ENCODE measurements at places on chromosomes 11 and 22. TPM values are rescaled to one million over a fixed set of nuclear protein-coding genes. Genes with fewer than 3 reads are reported as not detected.

The ACTN3 gene
- 0.10 TPM for total RNA-seq

The OOSP2 gene
- total RNA-seq = not detected

The CEP126 gene
- total RNA-seq = 6.5 TPM

The CPT1B gene
- 10.4 TPM for total RNA-seq

The ESAM gene
- 84.0 TPM for total RNA-seq

The HBB gene
- total RNA-seq = 346 TPM

The SLC17A6 gene
- not detected for total RNA-seq

The LRRC4C gene
- total RNA-seq = 1.5 TPM

The PGR gene
- 2.3 TPM for total RNA-seq

The MS4A3 gene
- not detected for total RNA-seq

The TPBGL gene
- 1.6 TPM for total RNA-seq

The ANKK1 gene
- total RNA-seq = 0.13 TPM

The PANX2 gene
- 1.9 TPM for total RNA-seq

The CD3D gene
- total RNA-seq = 1.3 TPM

The OR52R1 gene
- not detected for total RNA-seq

The POU2AF2 gene
- not detected for total RNA-seq

The GRIA4 gene
- total RNA-seq = not detected

The SCGB1D2 gene
- not detected for total RNA-seq

The CALCB gene
- total RNA-seq = 0.29 TPM

The TBX10 gene
- total RNA-seq = not detected

The SMTNL1 gene
- not detected for total RNA-seq

The MMP7 gene
- total RNA-seq = 2.5 TPM

The MYO18B gene
- total RNA-seq = 0.10 TPM

The POU2AF1 gene
- 0.10 TPM for total RNA-seq

The RFPL3 gene
- total RNA-seq = not detected

The MIAT gene
- 2.5 TPM for total RNA-seq

The CNGA4 gene
- not detected for total RNA-seq

The IFITM10 gene
- total RNA-seq = 1.5 TPM

The C1QTNF5 gene
- 52.9 TPM for total RNA-seq

The KCNQ1OT1 gene
- total RNA-seq = 3.0 TPM

The SCT gene
- total RNA-seq = not detected

The CRYBA4 gene
- not detected for total RNA-seq

The CATSPERZ gene
- not detected for total RNA-seq

The DCHS1 gene
- total RNA-seq = 23.0 TPM

The KRTAP5-1 gene
- not detected for total RNA-seq

The CARD18 gene
- not detected for total RNA-seq

The GPR83 gene
- total RNA-seq = not detected

The KLHDC7B gene
- 0.10 TPM for total RNA-seq

The DNAJB7 gene
- total RNA-seq = not detected

The TEX12 gene
- not detected for total RNA-seq

The CCS gene
- 31.5 TPM for total RNA-seq

The GAB4 gene
- total RNA-seq = not detected

The OR5P2 gene
- total RNA-seq = not detected

The GRAP2 gene
- 1.3 TPM for total RNA-seq

The RAB3IL1 gene
- 36.5 TPM for total RNA-seq

The FDXACB1 gene
- 2.1 TPM for total RNA-seq

The NXPE4 gene
- not detected for total RNA-seq

The CD44 gene
- total RNA-seq = 280 TPM

The APOBEC3B gene
- 0.58 TPM for total RNA-seq

The OLFML1 gene
- 6.7 TPM for total RNA-seq

The PLXNB2 gene
- 108 TPM for total RNA-seq

The OR8D4 gene
- not detected for total RNA-seq

The NEFH gene
- 0.87 TPM for total RNA-seq

The TSSK2 gene
- total RNA-seq = not detected

Data from mesenteric fat pad (tissue), 1 donor.